ENCODE measurements at places on chromosomes 13 and 19.

- no peak for DNase-seq
These were observed 3.8 kb downstream of the KCTD12 start for GRCh38 chr13:76882431-76882830.

GRCh38 chr13:51266642-51267041, 44.4 kb downstream of the FAM124A start:
- no peak for DNase-seq

DNA sequence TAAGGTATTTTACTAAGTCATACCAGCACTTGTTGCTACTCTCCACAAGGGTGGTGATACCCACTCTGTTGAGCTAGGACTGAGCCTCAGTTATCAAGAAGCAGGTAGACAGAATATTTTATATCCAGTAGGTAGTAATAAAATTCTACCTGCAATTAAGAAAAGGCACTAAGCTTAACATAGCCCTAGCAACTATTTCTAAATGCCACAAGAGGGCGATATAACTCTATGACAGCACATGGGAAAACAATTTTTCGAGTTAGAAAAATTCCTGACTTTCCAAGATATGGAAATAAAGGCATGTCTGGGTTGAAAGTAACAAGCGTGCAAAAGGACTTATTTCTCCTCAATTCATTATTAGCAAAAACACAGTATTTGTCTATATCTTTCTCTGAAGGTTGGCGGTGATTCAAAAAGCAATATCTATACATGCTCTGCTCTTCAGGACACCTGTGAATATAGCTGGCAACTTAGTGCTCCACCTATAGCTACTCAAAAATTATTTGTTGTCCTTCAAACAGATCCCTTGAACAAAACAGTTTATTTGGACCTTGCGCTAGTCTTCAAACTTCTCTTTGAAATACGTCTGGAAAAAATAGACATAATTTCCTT, 14.7 kb downstream of the CCDC169 start:
- DNase-seq = no peak

DNA sequence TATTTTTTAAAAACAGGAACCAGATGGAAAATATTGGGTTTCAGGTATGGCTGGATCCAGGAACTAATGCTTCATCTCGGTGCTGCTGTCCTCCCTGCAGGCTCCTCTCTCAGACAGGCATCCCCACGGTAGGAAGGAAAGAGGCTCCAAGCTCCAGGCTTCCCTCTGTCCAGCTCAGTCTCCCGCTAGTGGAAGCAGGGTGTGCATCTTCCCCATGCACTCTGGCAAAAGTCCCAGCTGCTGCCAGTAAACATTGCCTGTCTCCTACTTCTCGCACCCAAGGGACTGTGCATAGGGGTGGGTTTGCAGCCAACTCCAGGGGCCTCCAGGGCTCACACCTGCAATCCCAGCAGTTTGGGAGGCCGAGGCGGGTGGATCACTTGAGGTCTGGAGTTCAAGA, 29.2 kb downstream of the IL12RB1 start:
- no peak for DNase-seq

DNA sequence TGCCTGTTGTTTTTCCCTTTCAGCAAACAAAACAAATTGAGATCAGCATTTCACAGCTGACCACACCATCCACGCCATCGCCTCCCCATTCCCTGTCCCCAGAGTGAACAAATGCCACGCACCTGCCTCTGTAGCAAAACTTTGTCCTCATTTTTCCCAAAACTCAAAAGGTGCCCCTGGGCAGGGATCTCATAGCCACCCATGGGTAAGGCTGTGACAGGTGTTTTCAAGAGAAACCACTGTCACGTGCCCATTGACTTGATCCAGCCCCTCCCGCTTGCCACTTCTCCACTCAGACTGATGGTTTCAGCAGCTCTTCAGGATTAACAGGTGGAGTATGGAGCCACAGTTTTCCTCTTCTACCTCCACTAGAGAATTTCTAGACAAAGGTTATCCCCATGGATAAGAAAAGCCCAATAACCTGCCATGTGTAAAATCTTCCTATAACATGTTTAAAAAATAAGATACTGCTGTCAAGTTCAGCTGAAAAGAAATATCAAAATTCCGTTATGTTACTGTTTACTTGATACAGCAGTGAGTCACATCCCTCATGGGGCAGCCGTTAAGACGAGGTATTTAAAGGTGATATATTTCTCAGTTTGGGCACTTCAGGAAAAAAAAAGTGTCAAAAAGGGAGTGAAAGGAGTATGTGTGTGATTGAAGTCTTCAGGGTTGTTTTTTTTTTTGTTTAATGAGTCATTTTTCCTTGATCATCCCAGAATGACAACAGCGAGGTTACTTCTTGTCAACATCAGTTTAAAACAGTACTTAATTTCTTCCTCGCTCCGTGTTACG, 63.5 kb upstream of the GPR183 start:
- no peak for DNase-seq

GRCh38 chr19:40799558-40800338, 757 bp downstream of the EGLN2 start:
- DNase-seq = no peak

DNA sequence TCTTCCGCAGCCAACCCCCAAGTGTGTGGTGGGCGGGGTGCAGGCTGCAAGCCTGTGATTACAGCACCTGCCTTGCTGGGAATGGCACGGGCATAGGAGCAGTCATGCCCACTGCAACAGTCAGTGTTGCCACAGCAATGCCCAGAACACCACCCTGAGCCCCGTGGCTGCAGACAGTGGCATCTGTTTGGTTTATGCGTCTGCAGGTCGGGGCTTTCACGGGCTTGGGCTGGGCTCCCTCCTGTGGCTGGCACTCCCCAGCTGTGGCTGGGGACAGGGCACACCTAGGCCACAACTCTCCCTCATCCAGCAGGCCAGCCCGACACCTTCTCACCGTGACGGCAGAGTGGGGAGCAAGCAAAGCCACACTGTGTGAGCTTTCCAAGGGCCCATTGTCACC, 115.3 kb upstream of the C1QTNF9B start:
- no peak for DNase-seq

DNA sequence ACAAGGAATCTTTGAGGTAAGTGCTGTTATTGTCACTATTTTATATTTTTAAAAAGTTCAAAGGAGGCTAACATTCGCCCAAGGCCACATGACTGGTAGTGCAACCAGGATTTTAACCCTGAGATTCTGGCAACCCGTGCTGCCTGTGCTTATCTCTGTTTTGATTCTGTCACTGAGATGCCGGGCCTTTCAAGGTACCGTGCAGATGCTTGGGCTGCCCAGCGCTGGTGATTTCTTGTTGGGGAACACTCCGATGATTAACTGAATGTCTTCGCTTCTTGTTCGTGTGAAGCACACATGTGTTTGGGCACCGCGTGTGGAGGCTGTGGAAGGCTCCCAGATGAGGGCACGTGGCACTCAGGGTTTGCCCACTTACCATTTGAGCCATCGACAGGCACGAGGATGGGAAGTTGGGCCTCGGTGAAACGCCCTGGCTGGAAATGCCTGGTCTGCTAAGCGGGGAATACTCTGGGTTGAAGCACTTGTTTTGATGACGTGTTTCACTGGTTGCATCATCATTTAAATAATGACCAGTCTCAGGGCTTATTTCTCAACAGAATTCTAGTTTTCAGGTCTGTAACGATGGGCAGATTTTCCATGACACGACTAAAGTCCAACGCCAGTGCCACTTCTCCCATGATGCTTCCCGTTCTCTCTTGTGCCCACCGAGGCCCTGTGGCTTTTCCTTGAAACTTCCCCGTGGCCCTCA, 392.7 kb downstream of the FGF9 start:
- no peak for DNase-seq

GRCh38 chr19:43572171-43572588, 3.1 kb downstream of the XRCC1 start:
- no peak for DNase-seq

GRCh38 chr19:55694656-55695491, 19.8 kb downstream of the EPN1 start:
- DNase-seq = no peak

DNA sequence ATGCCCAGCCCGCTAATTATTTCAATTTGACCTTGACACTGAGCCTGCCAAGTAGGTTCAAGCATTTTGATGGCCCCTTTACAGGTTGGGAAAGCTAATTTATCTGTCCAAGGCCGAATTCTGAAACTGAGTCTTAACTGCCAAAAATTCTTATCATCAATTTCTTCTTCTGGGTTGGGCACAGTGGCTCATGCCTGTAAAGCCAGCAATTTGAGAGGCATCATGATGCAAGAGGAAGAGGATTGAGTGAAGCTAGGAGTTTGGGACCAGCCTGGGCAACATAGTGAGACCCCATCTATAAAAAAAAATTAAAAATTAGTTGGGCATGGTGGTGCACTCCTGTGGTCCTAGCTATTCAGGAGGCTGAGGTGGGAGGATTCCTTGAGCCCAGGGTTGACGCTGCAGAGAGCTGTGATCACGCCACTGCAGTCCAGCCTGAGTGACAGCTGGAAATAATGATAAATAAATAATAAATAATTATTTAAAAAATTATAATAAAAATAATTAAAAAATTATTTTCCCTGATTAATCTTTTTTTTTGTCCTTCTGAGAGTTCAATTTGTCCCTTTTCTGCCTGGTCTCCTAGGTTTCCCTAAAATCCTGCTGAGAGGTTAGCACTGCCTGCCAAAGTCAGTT, 1.3 kb upstream of the LDLR start:
- DNase-seq = no peak

GRCh38 chr19:56832352-56832928, 8.1 kb downstream of the PEG3 start:
- no peak for DNase-seq

DNA sequence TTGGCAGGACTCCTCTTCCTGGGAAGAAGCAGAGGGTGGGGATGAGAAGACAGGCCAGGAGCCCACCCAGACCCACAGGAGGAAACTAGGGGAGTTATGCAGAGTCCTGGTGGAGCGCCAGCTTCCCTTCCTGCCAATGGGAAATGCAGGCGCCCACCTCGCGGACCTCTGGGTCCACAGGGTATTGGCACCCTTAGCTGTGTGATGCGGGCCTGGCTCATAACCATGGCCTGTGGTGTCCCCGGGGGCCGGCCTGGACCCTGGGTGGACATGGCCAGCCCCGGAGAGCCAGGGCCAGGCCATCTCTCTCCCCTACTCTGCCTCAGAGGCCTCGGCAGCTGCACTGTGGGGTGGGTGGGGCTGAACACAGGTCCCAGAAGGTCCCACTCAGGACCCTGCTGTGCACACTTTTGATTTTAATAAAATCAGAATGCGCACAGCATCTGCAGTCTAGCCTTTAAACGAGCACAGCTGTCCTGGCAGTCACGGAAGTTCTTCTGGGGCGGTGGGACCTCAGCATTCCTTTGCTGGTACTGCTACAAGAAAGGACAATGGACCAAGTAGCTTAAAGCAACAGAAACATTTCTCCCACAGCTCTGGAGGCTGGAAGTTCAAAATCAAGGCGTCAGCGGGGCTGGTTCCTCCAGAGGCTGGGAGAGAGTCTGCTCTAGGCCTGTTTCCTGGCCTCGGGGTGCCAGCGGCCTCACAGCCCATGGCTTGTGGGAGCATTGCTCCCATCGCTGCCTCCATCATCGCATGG, 1.8 kb downstream of the F10 start:
- DNase-seq = no peak

DNA sequence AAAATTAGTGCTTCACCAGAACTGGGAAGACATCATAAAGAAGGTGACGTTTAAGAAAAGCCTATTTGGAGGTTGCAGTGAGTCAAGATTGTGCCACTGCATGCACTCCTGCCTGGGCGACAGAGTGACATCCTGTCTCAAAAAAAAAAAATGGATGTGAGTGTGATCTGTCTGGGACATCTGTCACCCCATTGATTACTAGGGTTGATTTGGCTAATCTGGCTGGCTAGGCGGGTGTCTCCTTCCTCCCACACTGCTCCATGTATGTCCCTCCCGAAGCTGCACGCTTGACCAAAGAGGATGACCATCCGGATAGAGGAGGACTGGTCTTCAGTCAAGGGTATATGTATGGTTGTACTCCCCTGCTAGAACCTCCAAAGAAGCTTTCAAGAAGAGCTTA, 2.6 kb downstream of the GTF2F2 start:
- no peak for DNase-seq

DNA sequence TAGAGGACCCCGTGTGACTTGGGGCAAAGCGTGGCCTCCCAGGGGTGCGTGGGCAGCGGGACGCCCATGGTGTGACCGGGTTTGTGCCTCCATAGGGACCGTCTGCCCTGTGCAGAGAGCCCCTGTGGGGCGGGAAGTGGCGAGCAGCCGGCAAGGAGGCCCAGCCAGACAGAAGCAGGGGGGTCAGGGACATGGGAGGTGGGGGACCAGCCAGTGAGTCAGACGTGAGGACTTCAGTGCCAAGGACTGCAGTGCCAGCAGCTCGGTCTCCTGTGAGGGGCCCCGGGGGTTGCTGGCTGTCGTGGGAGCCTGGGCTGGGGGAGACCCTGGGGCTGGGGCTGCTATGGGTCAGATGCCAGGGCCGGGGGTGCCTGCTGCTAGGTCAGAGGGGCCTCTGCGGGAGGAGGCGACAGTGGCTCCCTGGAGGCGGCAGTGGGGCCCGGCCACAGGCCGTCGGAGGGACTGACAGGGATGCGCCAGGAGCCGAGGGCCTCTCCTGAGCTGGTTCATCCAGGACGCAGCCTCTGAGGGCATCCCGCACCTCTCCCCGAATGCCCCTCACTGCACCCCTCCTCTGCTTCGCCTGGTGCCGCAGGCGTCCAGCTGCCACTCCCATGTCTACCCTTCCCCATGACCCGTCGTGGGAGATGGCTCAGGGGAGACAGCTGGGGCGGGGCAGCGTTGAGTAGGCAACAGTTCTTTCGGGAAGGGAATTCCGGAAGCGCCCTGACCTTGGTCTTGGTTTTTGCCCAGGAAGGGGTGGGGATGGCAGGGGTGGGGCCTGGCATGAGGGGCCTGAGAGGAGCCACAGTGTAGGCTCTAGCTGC, 80.0 kb downstream of the KDM4B start:
- no peak for DNase-seq

GRCh38 chr19:1651568-1652291, 685 bp downstream of the TCF3 start:
- no peak for DNase-seq

- DNase-seq = no peak
These were observed 129.5 kb upstream of the MCF2L start for GRCh38 chr13:112839356-112840105.

DNA sequence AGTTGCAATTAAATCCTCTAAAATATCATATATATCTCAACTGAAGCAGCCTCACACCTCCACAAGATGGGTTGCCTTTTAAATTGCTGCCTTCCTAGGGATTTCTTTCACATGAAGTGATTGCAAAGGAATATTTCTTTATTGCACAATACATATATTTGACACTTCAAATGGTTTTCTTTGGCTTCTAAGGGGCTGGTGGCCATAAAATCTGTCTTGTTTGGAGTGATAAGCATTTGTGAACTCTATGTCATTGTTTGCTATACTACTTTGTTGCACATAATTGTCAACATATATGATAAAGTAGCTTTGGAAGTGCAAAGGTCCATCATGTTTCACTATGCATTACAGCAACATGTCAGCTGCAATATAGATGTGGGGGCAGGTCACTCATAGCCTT, 2380.9 kb downstream of the PCDH9 start:
- DNase-seq = no peak

DNA sequence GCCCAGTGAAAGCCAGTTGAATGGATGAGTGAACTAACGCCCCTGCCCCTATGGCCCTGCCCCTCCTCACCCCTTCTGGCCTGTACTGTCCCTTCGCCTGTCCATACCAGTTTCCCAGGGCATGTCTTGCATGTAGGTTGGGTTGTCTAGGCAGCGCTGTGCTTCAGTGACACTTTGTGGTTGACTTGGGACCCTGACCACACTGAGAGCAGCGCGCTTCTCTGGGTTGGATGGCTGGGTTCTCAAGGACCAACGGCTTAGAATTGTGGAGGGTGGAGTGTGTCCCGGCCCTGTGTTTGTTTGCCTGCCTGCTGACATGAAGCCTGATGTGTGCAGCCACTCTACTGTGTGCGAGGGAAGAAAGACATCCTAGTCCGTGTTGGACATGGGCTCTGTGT, 15.8 kb downstream of the GATAD2A start:
- no peak for DNase-seq

GRCh38 chr19:12996406-12997094, 1.3 kb downstream of the NFIX start:
- no peak for DNase-seq

Data from HS-5 (cell line).